Memory B cell (primary cell): ENCODE measurements at places on chromosomes 11 and 22.

GRCh38 chr11:1982873-1983600, 14.6 kb downstream of the H19 start:
- H3K27me3 ChIP-seq = no peaks in the 10 kb centered on the region
- H3K4me1 ChIP-seq = no peaks in the 10 kb centered on the region
- DNase-seq = no peak
- H3K36me3 ChIP-seq = no peaks in the 10 kb centered on the region
- H3K27ac ChIP-seq = no peak overlapping the region
- no peak overlapping the region for H3K4me3 ChIP-seq

GRCh38 chr11:75795276-75796090, 19.5 kb upstream of the UVRAG start:
- H3K4me1 ChIP-seq = no peaks in the 10 kb centered on the region
- no peak for DNase-seq
- peaks cover 8% of the 10 kb centered on the region for H3K36me3 ChIP-seq
- H3K4me3 ChIP-seq = no peak overlapping the region

DNA sequence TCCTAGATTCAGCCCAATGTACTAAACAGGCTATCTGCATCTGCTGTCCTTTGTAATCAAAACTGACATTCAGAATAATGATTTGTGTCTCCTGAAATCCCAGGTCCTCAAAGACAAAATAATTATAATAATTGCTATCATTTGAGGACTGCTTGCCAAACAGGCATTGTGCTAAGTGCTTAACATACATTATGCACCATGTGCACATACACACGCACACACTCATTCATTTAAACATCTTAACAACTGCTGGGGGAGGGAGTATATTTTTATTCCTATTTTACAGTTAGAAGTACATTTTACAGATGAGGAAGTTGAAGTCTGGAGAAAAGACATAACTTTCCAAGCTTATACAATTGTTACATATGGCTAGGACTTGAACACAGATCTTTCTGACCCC, 308.0 kb upstream of the ZC3H12C start:
- no peaks in the 10 kb centered on the region for H3K4me1 ChIP-seq
- H3K36me3 ChIP-seq = no peaks in the 10 kb centered on the region
- no peak overlapping the region for H3K4me3 ChIP-seq
- no peak for DNase-seq

DNA sequence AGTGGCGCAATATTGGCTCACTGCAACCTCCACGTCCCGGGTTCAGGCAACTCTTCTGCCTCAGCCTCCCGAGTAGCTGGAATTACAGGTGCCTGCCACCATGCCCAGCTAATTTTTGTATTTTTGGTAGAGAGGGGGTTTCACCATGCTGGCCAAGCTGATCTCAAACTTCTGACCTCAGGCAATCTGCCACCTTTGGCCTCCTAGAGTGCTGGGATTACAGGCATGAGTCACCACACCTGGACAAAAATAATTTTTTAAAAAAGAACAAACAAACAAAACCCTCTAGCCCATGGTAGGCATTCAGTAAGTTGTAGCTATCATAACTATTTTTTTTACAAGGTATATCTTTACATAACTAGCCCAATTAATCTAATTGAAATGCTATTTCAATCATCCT, 73.9 kb upstream of the CAPRIN1 start:
- no peak for DNase-seq
- H3K4me1 ChIP-seq = no peaks in the 10 kb centered on the region
- H3K27me3 ChIP-seq = peaks cover 4% of the 10 kb centered on the region
- H3K27ac ChIP-seq = no peak overlapping the region
- no peaks in the 10 kb centered on the region for H3K36me3 ChIP-seq

GRCh38 chr11:25441421-25441820, 890.5 kb upstream of the ANO3 start:
- H3K4me1 ChIP-seq = no peaks in the 10 kb centered on the region
- no peak overlapping the region for H3K27ac ChIP-seq
- H3K36me3 ChIP-seq = no peaks in the 10 kb centered on the region

GRCh38 chr11:61035526-61035835, 64.0 kb downstream of the CD6 start:
- H3K4me3 ChIP-seq = no peak overlapping the region
- no peak for DNase-seq
- no peak overlapping the region for H3K27ac ChIP-seq
- H3K4me1 ChIP-seq = peaks cover 7% of the 10 kb centered on the region
- peaks cover 1% of the 10 kb centered on the region for H3K36me3 ChIP-seq

DNA sequence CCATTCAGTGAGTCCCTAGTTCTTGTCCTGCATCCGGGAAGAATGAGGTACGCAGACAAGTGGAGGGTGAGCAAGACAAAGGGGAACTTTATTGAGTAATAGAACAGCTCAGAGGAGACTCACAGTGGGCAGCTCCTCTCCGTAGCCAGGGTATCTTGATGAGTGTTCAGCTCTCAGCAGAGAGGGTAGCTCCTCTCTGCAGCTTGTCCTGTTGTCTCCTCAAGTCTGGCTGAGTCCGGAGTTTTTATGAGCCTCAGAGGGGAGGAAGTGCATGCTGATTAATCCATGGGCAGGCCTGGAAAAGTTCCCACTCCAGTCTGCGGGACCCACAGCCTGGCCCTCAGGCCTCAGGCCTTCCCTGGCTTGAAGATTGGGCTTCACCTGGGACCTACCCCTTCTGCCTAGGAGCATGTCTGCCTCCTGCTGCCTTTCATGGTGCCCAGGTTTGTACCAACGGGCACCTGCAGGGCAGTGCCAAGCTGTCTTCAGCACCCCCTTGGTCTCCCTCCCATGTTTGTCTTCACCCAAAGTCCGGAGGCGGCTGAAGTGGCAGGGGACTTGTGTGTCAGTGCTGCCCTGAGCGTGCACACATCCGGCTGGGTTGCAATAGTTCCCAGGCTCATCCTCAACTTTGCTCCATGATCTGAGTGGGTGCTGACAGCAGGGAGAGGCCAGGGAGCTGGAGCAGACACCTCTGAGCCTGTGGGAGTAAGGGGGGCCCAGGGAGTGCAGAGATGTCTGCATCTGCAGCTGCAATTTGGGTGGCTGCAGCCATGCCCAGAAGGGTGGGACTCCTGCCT, 134.2 kb downstream of the LDLRAD3 start:
- no peak overlapping the region for H3K27ac ChIP-seq
- H3K4me3 ChIP-seq = no peak overlapping the region
- no peaks in the 10 kb centered on the region for H3K4me1 ChIP-seq
- DNase-seq = no peak
- no peaks in the 10 kb centered on the region for H3K36me3 ChIP-seq

DNA sequence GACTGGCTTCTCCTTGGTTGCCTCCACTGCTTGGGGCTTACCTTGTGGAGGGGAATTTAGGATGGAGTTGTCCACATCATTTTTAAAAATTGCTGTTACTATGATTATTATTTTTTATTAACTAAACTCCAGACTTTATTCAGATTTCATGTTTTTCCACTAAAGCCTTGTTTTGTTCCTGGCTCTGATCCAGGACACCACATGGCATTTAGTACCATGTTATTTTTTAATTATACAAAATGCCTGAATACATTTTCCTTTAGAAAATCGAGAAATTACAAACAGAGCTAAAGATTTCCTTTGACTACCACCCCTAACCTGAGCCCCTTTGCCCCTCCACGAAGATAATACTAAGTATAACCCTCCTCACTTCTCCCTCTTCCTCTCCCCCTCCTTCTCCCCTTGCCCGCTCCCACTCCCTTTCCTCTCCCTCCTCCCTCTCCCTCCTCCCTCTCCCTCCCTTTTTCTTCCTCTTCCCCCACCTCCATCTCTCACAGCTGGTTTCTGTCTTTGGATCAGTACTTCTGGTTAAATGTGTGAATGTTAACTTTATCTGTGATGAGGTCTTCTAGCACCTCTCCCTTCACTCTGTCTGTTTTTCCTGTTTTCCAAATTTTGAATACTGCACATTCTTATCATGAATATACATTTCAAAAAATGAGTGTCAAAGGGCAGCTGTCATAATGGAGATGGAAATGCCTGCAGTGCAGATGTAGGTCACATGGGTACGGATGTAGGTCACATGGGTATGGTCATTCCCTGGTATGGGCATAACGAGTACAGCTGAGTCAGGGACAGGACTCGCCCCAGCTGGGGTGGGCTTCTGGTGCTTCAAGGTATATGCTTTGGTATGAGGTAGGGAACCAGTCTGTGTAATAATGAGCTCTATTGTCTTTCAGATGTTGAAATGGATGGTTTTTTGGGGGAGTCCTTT, 54.4 kb upstream of the OR4B1 start:
- H3K27ac ChIP-seq = no peak overlapping the region
- peaks cover 38% of the 10 kb centered on the region for H3K36me3 ChIP-seq
- H3K4me3 ChIP-seq = no peak overlapping the region
- no peak for DNase-seq
- H3K27me3 ChIP-seq = no peaks in the 10 kb centered on the region

GRCh38 chr11:77374108-77374507, 72.6 kb upstream of the GDPD4 start:
- H3K36me3 ChIP-seq = peaks cover 33% of the 10 kb centered on the region
- no peaks in the 10 kb centered on the region for H3K4me1 ChIP-seq
- no peak overlapping the region for H3K4me3 ChIP-seq
- H3K27ac ChIP-seq = no peak overlapping the region

DNA sequence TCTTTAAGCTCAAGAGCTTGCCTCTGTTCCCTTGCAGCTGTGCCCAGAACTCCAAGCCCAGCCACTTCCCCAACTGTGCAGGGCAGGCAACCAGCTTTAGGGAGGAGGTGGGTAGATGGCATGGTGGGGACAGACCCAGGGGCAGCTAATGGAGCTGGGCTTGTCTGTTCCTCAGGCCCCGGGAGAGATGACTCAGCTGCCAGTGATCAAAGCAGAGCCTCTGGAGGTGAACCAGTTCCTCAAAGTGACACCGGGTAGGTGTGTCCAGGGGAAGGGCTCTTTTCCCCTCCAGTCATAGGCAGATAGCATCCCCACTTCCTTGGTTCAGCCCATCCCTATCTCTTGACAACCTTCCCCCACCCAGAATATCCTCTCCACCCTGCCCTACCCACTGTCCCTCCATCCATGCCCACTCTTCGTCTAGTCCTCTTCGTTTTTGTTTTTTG, 32.4 kb downstream of the CREB3L1 start:
- no peak overlapping the region for H3K27ac ChIP-seq
- H3K36me3 ChIP-seq = no peaks in the 10 kb centered on the region
- H3K4me3 ChIP-seq = no peak overlapping the region

DNA sequence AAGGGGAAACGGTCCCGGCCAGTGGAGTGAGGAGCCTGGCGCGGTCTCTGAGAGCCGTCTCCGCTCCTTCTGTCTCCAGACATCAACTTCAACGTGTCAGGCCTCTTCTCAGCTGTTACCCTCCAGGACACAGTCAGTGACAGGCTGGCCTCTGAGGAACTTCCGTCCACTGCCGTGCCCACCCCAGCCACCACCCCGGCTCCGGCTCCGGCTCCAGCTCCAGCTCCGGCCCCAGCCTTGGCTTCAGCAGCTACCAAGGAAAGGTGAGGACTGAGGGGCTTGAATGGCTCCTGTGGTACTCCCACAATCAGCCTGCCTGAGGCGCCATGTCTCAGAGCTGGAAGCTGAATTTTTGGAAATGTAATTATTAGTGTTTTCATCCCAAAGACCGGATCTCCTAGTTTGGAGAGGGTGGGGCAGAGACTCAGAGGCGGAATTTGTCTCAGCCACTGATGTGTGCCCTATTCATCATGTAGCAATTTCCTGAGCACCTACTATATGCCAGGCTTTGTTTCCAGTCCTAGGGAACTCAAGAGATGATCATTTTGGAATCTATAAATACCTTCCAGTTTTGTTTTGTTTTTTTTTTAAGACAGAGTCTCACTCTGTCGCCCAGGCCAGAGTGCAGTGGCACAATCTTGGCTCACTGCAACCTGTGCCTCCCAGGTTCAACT, 7.9 kb upstream of the PDXP start:
- no peaks in the 10 kb centered on the region for H3K4me1 ChIP-seq
- H3K27ac ChIP-seq = no peak overlapping the region
- H3K4me3 ChIP-seq = no peak overlapping the region
- H3K27me3 ChIP-seq = no peaks in the 10 kb centered on the region
- H3K36me3 ChIP-seq = peaks cover 23% of the 10 kb centered on the region

DNA sequence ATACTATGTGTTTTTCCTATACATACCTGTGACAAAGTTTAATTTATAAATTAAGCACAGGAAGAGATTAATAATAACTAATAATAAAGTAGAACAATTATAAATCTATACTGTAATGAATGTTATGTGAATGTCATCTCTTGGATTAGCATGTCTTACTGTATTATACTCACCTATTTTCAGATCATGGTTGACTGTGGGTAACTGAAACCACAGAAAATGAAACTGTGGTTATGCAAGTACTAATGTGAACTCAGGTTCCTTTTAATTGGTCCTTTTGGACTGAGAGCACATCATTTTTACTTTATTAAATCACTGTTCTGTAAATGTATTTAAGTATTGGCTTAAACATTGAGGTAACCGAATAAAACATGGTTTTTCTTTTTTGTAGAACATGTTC, 108.8 kb downstream of the PPP6R3 start:
- H3K4me1 ChIP-seq = peaks cover 6% of the 10 kb centered on the region
- no peak overlapping the region for H3K4me3 ChIP-seq
- peaks cover 48% of the 10 kb centered on the region for H3K36me3 ChIP-seq
- no peaks in the 10 kb centered on the region for H3K27me3 ChIP-seq

- DNase-seq = no peak
- H3K27me3 ChIP-seq = no peaks in the 10 kb centered on the region
- no peaks in the 10 kb centered on the region for H3K36me3 ChIP-seq
- no peak overlapping the region for H3K4me3 ChIP-seq
- H3K4me1 ChIP-seq = no peaks in the 10 kb centered on the region
Observed at GRCh38 chr11:19577391-19577975, 135.2 kb upstream of the NAV2 start.

- H3K27me3 ChIP-seq = peaks cover 15% of the 10 kb centered on the region
- no peaks in the 10 kb centered on the region for H3K36me3 ChIP-seq
- no peak overlapping the region for H3K4me3 ChIP-seq
- DNase-seq = no peak
- H3K4me1 ChIP-seq = no peaks in the 10 kb centered on the region
- no peak overlapping the region for H3K27ac ChIP-seq
Observed at GRCh38 chr11:114281388-114281956, 14.7 kb upstream of the NNMT start.

DNA sequence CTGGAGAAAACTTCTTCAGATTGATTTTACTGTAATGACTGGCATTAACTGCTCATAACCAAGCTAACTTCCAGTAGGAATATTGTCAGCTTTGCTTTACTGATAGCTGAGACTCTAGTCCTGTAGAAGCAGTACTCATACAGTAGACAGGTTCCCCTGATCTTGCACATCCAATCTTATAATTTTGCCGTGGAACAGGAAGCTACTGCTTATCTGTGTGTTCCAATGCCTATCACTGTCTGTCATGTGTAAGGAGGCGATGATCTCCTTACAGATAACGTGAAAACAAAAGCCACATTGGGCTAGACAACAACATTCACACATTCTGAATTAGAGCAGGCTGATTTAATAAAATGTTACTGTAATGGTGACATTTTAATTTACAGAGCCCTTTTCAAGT, 13.2 kb downstream of the HSD17B12 start:
- peaks cover 15% of the 10 kb centered on the region for H3K36me3 ChIP-seq
- H3K4me1 ChIP-seq = peaks cover 43% of the 10 kb centered on the region
- no peak for DNase-seq
- no peaks in the 10 kb centered on the region for H3K27me3 ChIP-seq

GRCh38 chr11:128814856-128815705, 52.0 kb downstream of the KCNJ1 start:
- peaks cover 6% of the 10 kb centered on the region for H3K4me1 ChIP-seq
- peaks cover 24% of the 10 kb centered on the region for H3K36me3 ChIP-seq
- H3K4me3 ChIP-seq = no peak overlapping the region
- H3K27me3 ChIP-seq = no peaks in the 10 kb centered on the region

GRCh38 chr11:61110255-61111049, 8.2 kb downstream of the CD5 start:
- no peak overlapping the region for H3K4me3 ChIP-seq
- no peak for DNase-seq
- no peaks in the 10 kb centered on the region for H3K36me3 ChIP-seq
- no peaks in the 10 kb centered on the region for H3K27me3 ChIP-seq
- H3K4me1 ChIP-seq = peaks cover 12% of the 10 kb centered on the region
- H3K27ac ChIP-seq = no peak overlapping the region
